ENCODE measurements at places on chromosomes 16 and 17.

- DNase-seq = no peak
Measured at GRCh38 chr16:3690980-3691720, 26.2 kb downstream of the TRAP1 start.

DNA sequence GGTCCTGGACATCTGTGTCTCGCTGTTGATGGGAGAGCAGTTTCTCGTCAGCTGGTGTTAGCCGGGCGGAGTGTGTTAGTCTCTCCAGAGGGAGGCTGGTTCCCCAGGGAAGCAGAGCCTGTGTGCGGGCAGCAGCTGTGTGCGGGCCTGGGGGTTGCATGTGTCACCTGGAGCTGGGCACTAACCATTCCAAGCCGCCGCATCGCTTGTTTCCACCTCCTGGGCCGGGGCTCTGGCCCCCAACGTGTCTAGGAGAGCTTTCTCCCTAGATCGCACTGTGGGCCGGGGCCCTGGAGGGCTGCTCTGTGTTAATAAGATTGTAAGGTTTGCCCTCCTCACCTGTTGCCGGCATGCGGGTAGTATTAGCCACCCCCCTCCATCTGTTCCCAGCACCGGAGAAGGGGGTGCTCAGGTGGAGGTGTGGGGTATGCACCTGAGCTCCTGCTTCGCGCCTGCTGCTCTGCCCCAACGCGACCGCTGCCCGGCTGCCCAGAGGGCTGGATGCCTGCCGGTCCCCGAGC lies 17.9 kb downstream of the GAA start:
- DNase-seq = no peak

- no peak for DNase-seq
Measured at GRCh38 chr17:35129973-35130351, 8.5 kb downstream of the FNDC8 start.

DNA sequence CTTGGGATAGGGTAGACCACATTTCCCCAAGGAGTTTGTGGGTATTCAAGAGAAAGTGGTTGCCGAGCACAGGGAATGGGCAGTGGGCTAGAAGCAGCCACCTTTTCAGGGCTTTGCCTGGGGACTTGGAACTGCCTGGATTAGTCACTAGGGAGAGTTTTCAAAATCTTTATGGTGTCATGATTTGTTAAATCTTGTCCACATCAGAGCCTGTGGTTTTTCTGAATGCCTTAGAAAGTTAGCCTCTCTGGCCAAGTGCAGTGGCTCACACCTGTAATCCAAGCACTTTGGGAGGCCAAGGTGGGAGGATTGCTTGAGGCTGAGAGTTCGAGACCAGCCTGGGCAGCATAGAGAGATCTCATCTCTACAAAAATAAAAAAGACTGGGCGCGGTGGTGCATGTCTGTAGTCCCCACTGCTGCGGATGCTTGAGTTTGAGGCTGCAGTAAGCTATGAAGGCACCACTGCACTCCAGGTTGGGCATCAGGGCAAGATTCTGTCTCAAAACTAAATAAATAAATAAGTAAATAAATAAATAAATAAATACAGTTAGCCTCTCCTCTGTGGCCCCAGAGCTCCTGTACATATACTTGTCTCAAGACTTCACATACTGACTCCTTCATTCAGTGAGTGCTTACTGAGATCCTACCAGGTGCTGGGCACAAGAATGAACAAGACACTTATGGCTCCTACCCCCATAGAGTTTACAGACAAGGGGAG lies 76.3 kb upstream of the HNF1B start:
- DNase-seq = no peak

DNA sequence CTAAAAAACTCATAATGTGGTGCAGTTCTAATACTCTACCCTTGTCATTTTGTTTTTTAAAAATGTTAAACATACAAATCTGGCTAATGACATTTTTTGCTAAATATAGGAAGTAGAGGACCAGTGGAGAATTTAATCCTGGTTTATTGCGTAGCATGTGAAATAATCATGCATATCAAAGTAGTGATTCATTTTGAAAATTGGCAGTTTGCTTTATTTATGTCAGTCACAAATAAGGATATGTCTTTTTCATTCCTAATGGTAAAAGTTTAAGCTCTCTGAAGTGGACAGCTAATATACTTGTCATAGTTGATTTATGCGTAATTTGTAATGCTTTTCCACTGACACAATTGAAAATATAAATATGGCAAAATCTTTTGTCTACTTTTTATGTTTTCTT lies 224.2 kb downstream of the BCAS3 start:
- no peak for DNase-seq

- no peak for DNase-seq
Measured at GRCh38 chr16:71499775-71500364, 10.7 kb upstream of the ZNF19 start.

- no peak for DNase-seq
Measured at GRCh38 chr17:37830151-37830993, 85.5 kb upstream of the HNF1B start.

GRCh38 chr17:44911133-44912001 lies 3.9 kb downstream of the GFAP start:
- no peak for DNase-seq

DNA sequence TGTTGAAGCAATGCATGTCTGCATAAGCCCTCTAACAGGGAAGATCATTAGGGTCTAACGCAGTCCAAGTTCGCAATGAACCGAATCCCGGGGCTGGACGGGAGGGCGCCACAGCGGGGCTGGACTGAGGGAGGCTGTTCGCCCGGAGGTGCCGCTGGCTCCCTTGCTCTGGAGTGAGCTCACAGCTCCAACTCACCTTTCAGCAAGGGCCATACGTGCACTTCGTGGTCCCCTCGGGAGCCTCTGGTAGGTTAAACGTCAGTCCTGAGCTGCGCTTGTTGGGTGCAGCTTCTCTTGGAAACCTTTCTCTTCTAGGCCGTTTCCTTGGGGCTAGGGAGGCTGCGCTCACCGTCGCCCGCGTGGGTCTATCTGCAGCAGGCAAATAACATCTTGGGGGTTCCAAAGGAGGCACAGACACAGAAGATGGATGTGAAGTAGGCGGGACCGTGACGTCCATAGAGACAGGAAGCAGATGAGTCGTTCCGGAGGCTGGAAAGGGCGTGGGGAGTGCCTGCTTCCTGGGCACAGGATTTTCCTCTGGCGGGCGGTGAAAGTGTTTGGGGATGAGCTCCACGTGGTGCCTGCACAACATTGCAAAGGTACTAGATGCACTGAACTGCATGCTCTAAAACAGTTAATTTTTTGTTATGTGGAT lies 21.9 kb downstream of the ATP2C2 start:
- no peak for DNase-seq

- DNase-seq = no peak
Measured at GRCh38 chr16:82694239-82694874, 67.6 kb downstream of the CDH13 start.

DNA sequence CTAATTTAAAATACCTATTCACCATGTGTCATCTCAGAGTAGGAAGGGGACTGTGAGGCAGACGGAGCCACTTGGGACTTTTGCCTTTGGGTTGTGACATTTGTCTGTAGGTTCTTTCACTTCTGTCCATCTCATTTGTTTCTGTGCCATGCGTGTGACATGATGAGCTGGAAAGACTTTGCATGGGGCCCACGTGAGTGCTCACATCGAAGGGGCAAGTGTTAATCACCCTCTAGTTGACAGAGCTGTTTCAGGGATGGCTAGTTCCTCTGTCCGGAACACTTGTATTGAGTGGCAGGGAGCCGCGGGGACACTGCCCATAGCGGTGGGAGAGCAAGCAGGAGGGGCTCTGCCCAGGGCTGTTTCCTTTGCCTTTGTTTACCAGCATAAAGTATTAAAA lies 112.0 kb downstream of the RPTOR start:
- no peak for DNase-seq

DNA sequence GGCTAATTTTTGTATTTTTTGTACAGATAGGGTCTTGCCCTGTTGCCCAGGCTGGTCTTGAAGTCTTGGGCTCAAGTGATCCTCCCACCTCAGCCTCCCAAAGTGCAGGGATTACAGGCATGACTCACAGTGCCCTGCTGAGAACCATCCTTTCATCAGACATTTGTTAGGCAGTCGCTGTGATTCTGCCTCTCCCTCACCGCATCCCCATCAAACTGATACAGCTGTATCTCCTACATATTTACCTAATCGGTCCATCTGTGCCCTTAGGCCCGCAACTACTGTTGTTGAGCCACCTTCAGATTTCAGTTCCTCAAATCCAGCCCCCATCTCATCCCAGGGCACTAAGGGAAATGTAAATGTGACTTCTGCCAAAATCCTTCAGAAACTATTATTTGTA lies 2.0 kb upstream of the SLC43A2 start:
- DNase-seq = no peak

GRCh38 chr17:18247613-18248001 lies 10.9 kb downstream of the FLII start:
- DNase-seq = no peak

DNA sequence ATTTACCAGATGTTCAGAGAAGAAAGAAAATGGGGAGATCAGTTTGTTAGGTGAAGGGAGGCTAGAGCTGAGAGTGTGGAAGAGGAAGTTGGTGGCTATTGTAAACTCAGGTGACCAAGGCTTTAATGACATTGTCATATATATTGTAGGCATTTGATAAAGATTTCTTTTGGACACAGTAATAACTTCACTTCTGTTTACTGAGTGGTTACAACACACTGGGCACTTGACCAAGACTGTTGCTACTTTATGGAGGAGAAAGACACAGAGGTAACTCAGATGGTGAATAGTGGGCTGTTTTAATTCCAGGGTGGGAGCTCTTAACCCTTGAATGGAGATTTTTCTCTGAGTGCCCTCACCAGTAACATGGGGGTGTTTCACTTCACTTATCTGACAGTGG lies 46.0 kb downstream of the TNRC6A start:
- no peak for DNase-seq

GRCh38 chr17:17119533-17119932 lies 77.3 kb downstream of the MPRIP start:
- no peak for DNase-seq

DNA sequence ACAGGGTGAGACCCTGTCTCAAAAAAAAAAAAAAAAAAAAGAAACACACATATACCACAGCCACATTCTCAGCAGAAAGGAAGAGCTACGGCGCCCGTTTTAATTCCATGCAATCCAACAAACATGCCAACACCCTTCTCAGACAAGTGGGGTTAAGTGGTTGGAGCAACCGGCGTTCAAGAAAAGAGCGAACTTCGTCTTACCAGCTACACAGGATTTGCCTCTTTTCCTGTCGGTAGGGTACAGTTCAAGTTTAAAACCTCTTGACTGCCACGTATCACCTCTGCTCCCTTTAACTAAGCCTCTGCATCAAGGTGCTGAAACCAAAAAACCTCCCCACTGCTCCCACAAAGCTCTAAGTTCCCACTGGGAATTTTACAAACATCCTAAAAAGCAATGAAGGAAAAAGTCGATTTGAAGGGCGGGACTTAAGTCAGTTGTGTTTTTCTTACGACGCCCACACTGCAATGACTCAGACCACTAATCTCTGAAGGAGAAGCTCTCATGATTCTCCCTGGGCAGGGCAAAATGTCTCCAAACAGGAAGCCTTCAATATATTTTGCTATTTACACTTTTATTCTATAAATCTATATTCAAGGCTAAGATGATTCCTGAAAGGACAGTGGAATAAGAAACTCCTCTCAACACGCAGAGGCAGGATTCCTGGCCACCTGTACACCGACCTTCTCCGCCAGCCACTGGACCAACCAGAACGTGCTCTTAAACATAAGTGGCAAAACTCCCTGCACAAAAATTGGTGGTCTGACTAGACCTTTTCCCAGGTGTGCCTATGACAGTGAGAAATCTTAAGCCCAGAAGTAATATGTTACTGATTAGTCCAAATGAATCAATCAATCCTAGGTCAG lies 18.8 kb downstream of the SRP68 start:
- no peak for DNase-seq

DNA sequence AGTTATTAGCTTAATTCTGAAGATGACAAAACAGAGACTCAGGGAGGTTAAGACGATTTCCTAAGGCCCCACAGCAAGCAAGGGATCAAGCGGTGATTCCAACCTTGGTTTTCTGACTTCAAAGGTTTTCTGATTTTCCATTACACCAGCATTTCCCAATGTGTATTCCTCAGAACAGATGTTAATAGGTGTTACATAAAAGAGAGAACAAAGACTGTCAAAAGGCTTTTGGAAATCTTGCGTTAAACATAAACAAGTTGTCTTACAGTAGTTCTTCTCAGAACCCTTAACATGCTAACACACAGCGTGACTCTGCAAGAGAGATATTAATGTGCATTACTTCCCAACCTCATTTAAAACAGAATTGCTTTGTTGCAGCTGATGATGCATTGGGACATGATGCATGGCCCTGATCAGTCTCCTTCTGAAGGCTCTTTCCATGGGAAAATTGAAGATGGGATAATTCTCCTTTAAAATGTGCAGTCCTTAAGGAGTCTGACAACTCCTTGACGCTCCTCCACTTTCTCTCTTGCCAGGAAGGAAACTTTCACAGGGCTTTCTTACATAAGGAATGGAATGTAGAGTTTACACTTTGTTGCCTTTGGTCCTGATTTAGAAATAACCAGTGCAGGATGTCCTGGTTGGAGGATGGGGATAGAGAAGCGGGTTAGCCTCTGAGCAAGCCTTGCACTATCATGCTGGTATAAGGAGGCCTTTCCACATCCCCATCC lies 21.5 kb upstream of the MMD start:
- DNase-seq = no peak

DNA sequence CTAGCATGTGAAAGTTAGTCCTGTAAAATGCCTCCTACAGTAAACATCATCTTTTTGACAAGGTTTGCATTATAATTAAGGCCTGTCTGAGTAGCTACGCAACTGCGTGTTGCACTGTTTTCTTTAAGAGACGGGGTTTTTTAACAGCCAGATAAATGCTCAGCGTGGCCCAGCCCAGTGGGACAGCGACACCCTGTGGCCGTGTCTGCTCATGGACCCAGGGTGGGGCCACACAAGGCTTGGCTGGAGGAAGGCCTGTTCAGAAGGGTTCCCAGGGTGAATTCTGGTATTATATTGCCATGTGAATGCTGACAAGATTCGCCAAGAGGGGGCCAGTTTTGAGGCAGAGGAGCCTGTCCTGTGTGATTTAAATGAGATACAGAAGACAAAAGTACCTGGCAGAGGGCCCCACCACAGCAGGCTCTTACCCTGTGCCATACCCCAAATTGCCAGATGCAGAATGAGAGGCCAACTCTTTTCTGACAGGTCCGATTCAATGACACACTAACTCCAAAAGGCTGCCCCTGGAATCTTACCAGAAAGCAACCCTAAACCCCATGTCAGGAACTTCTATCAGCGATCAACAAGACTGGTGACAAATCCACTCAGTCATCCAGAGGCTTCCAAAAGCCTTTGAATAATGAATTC lies 65.9 kb upstream of the IRX6 start:
- DNase-seq = no peak

All from NCI-H1417 treated with DMSO at 0.1 percent for 48 hours (cell line).